ENCODE measurements at places on chromosomes 4 and X. TPM values are rescaled to one million over a fixed set of nuclear protein-coding genes. Genes with fewer than 3 reads are reported as not detected.

The TECRL gene
- not detected for total RNA-seq

- H3K27ac ChIP-seq: no peak overlapping the region
- H3K36me3 ChIP-seq: no peaks in the 10 kb centered on the region
- DNase-seq: no peak
- no peaks in the 10 kb centered on the region for H3K4me1 ChIP-seq
Observed at GRCh38 chrX:68922013-68922412, 93.2 kb downstream of the EFNB1 start.

GRCh38 chrX:16112428-16112827 is 10.9 kb upstream of the GRPR start:
- no peak for DNase-seq
- no peaks in the 10 kb centered on the region for H3K36me3 ChIP-seq
- H3K4me1 ChIP-seq: no peaks in the 10 kb centered on the region
- H3K27me3 ChIP-seq: peaks cover 34% of the 10 kb centered on the region
- H3K4me3 ChIP-seq: no peak overlapping the region

- H3K4me1 ChIP-seq: no peaks in the 10 kb centered on the region
- no peaks in the 10 kb centered on the region for H3K36me3 ChIP-seq
- no peak overlapping the region for H3K4me3 ChIP-seq
- no peak for DNase-seq
- no peaks in the 10 kb centered on the region for H3K27me3 ChIP-seq
Observed at GRCh38 chrX:18255059-18255458, 34.4 kb upstream of the BEND2 start.

GRCh38 chrX:102711872-102712215 is 404 bp upstream of the GPRASP2 start:
- H3K27ac ChIP-seq: peak overlapping the region; percentile 92
- H3K4me1 ChIP-seq: no peaks in the 10 kb centered on the region
- no peaks in the 10 kb centered on the region for H3K27me3 ChIP-seq
- no peak for DNase-seq

- H3K27ac ChIP-seq: no peak overlapping the region
- no peaks in the 10 kb centered on the region for H3K27me3 ChIP-seq
- no peak overlapping the region for H3K4me3 ChIP-seq
- no peak for DNase-seq
- H3K36me3 ChIP-seq: no peaks in the 10 kb centered on the region
Observed at GRCh38 chr4:158817562-158818296, 48.9 kb downstream of the FNIP2 start.

GRCh38 chr4:63269156-63269555 is 1140.1 kb downstream of the TECRL start:
- no peak overlapping the region for H3K4me3 ChIP-seq
- no peaks in the 10 kb centered on the region for H3K27me3 ChIP-seq
- H3K4me1 ChIP-seq: no peaks in the 10 kb centered on the region
- no peak overlapping the region for H3K27ac ChIP-seq
- DNase-seq: no peak

Measured in breast epithelium (tissue), 4 donors.